ENCODE measurements at places on chromosomes 13 and 19.

DNA sequence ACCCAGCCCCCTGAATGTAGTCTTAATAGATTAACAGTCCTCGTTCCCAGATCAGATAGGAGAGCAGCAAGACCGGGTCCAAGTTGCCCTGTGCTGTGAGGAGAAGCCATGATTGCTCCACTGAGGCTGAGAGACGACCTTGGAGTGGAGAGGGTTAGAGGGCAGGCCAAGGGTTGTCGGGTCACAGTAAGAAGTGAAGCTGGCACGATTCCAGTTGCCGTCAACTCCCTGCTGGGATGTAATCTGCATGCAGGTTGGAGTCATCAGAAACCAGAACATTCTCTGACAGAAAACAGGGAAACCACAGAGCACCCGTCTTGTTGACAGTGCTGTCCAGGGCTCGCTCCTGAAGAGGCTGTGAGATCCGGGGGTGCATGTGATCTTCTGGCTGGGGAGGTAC lies 19.0 kb upstream of the ATP11A start:
- DNase-seq: no peak

DNA sequence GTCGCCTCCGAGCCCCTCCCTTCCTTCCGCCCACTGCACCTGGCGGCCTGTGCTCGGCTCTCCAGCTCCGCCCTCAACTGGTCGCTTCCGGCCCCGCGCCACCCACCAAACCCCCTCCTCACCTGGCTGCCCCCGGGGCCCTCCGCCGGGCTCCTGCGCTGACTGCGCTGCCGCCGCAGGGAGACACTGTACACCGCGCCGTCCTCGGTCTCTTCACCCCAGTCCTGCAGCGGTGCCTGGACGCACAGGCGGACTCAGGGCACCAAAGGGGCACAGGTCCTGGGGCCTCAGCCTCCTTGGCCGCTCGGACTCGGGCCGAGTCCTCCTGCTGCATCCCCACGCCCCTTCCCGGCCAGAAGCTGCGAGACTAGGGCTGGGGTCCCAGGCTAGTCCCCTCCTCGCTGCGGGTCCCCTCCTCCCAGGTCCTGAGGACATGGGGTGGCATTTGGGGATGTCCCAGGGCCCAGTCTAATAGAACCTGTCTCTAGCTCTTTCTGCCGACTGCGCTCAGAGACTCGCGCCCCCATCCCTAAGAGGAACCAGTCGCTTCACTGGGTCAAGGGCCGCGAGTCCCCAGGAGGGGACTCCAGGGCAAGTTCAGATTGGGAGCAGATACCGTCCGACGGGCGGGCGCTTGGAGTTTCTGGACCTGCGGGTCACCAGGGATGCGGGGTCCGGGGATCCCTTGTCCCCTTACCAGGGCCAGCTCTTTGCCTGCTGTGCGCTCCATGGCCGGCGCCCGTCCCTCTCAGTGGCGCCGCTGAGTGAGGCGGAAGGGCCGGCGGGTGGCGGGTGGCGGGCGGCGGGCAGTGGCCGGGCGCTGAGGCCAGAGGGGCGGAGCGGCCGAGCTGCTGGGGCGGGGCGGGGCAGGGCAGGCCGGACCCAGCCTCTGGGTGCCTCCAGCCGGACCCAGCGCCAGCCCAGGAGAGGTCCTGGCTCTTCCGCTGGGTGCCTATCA lies at the start of gene RGL3:
Gene RGL3, minus strand, starts transcription at position 766 of the 958 bp plus-strand sequence. Its CDS starts 36 bp downstream, at position 730.
- no peak for DNase-seq

DNA sequence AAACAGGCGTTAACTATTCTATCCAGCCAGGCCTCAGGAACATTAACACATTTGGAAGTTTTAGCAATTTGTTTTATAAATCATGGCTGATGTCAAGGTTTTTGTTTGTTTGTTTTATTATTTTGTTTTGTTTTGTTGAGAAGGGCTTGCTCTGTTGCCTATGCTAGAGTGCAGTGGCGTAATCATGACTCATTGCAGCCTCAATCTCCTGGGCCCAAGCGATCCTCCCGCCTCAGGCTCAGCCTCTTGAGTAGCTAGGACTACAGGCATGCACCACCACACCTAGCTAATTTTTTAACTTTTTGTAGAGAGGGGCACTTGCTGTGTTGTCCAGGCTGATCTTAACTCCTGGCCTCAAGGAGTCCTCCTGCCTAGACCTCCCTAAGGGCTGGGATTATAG lies 28.3 kb downstream of the NUP58 start:
- no peak for DNase-seq

DNA sequence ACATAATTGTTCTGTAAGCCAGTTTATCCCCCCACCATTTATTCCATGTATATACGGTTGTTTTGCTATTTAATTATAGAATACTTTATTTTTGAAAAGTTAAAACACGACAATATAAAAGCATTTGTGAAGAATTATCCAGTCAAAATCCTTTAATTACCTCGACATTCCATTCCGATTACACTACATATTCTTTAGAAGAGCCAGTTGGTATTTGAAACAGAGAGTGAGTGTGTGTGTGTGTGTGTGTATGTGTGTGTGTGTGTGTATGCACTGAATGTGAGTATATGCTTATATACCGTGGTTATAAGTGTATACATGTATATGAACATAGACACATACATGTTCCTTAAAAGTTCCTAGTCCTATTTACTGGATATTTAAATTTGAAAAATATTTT lies 87.8 kb upstream of the KLF5 start:
- DNase-seq: no peak

GRCh38 chr13:49587311-49587847 lies 2.0 kb upstream of the RCBTB1 start:
- no peak for DNase-seq

DNA sequence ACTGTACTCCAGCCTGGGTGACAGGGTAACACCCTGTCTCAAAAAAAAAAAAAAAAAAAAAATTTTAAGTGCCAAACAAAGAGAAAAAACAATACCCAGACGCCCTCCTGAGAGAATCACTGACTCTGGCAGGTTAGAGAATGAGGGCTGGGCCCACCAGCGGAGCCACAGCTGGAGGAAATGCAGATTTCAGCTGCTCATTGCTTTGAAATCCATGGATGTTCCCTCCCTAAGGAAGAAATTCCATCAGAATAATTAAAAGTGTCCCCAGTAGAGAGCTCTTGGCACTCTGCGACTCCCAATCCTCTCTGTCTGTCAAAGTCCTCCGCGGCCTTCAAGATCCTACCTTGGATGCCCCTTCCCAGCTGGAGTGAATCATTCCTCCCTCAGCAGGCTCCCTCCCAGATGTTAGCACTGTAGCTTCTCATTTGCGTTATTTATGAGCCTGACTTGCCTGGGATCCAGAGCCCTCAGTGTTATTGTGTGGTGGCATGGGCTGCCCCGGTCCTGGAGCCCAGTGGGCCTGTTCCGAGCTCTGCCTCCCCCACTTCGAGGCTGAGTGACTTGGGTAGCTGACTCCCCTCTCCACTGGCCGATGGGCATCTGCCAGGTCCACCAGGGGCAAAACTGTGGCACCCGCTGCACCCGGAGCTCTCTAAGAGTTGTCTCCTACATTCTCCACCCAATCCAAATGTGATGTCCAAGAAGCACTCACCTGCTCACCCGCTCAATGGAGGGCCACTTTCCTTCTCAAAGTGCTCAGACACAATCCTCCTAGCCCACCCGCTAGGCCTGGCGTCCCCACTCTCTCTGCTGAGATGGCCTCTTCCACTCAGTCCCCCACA lies 47.0 kb downstream of the SERP2 start:
- DNase-seq: no peak

Data from NCI-H2227 treated with DMSO at 0.1 percent for 48 hours (cell line).